ENCODE measurements at places on chromosomes 6 and 20. TPM values are rescaled to one million over a fixed set of nuclear protein-coding genes. Genes with fewer than 3 reads are reported as not detected.

DNA sequence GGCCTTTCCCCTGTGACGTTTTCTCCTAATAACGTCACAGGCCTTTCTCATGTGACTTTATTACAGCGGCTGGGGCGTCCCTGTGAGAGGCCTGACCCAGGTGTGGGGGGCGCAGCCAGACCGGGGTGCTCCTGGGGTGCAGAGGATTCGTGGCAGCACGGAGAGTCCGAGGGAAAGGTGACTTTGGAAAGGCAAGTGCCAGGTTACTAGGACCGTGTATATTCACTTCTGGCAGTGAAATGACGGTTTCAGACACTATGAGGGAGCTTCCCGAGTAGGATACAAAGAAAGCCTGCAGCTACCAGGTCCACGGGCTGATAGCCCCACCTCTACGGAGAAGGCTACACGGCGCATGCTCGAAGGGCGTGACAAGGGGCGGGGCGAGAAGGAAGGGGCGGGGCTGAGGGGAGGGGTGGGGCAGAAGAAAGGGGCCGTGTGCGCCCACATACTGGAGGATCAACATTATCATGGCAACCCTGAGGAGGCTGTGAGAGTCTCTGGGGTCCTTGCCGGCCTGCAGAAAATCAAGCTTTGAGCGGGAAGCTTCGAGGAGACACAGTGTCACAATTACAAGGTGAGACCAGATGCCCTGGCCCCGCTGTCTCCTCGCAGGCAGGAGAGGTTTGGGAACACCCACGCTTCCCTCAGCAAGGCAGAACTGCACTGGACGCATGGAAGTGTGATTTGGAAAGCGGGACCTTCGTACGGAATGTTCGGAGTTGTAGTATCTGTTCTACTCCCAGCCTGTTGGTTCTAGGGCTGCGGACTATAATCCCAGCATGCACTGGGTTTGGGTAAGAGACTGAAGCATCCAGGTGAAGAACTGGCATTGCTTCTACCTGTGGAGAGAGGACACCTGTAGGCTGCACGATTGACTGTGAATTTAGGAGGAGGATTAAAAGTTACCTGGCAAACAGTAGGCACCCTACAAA lies 54.4 kb upstream of the ZNF337 start:
- H3K4me3 ChIP-seq, result peak overlapping the region; percentile 79
- no peak overlapping the region for H3K27ac ChIP-seq
- no peaks in the 10 kb centered on the region for H3K4me1 ChIP-seq
- H3K27me3 ChIP-seq, result no peaks in the 10 kb centered on the region
- no peak for DNase-seq

SGK2 gene
- total RNA-seq, result 11.6 TPM

DNA sequence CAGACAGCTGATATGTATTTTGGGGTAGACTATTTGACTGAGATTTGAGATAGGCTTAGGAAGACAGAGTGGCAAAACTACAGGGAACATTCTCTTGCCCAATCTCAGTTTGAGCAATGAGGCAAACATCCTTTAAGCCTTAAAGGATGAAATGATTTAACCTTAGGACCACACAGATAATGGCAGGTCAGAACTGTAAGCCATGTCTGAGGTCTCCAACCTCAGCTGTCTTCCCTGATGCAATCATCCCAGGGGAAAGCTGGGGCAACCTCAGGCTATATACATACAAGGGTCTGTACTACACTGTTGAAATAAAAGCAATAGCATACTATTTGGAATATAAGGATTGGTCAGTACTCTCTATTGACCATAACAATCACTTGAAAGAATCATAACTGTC lies 83.8 kb upstream of the NUP153 start:
- no peak for DNase-seq
- H3K27me3 ChIP-seq, result no peaks in the 10 kb centered on the region
- no peaks in the 10 kb centered on the region for H3K4me1 ChIP-seq

GRCh38 chr6:41039060-41039998 lies at the start of gene UNC5CL:
Gene UNC5CL (minus strand): TSS chr6:41039221. CDS start chr6:41035074, 4,147 bp downstream.
- no peaks in the 10 kb centered on the region for H3K27me3 ChIP-seq
- H3K4me3 ChIP-seq, result no peak within 1 kb of the TSS
- H3K4me1 ChIP-seq, result no peaks in the 10 kb centered on the region
- no peaks in the 10 kb centered on the region for H3K36me3 ChIP-seq
- no peak within 1 kb of the TSS for H3K27ac ChIP-seq
- DNase-seq, result no peak

FGD2 gene
- total RNA-seq, result 52.5 TPM
